NCI-H1930 (cell line): ENCODE measurements at places on chromosomes 11 and 22.
A peak's percentile ranks its signal among the peaks of the same experiment; 100 is the strongest.

- DNase-seq, result peak; percentile 20
Observed at GRCh38 chr11:130001461-130002351, 929 bp downstream of the PRDM10 start.

- DNase-seq, result no peak
Observed at GRCh38 chr22:35319244-35319985, 19.7 kb downstream of the TOM1 start.

GRCh38 chr22:37419969-37420685 lies 7.2 kb downstream of the ELFN2 start:
- DNase-seq, result no peak

DNA sequence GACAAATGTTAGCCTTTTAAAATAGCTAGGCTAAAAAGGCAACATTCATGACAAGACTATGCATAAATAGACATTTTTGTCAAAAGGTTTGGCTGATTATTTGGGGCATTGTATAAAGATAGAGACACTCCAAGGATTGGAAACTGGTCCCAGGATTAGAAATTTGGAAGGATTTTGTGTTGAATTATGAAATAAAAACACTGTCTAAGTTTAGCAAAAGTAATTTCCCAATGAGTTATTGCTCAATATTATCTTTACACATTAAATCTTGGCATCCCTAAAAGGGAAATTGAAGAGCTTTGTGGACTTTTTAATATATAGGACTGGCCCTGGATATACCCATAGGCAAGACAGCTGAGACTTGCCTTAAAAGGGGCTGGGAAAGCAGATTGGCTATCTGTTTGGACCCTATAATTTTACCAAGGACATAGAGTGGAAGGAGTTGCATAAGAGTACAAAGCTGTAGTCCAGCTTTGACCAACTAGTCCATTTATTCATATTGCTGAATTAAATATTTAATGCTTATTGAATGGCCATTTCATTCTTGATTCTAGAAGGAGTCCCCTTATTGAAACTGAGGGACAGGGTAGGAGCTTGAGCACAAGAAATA lies 382.7 kb downstream of the METTL15 start:
- DNase-seq, result no peak

- DNase-seq, result no peak
Observed at GRCh38 chr11:131622193-131622592, 251.8 kb downstream of the NTM start.

GRCh38 chr22:49091451-49091850 lies 736.2 kb downstream of the BRD1 start:
- DNase-seq, result no peak

GRCh38 chr11:68116974-68117373 lies 4.2 kb downstream of the CHKA start:
- DNase-seq, result no peak

DNA sequence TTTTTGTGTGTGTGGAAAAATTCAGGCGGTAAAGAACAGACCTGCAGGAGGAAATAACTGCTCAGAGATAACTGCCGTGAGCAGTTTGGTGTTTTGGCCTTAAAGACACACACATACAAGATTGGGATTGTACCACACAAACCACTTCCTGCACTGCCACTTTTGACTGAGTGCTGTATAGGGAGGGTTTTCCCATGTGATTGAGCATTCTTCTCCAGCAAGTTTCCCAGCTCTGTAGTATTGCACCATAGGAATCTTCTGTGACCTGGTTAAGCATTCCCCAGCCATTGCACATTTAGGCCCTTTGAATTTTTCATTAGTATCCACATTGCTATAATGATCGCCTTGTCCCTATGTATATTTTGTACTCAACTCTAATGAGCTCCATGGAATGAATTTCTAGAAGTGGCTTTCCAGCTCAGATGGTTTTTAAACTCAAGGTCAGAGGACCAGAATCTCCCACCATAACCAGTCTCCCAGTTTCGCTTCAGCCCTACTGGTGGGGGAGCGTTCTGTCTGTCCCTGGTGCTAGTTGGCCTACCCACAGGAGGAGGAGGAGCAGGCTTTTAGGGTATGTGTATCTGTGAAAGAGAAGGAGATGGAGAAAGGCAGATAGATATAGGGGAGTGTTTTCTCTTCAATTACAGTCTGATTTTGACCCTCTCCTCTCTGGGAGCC lies 9.3 kb downstream of the CD82 start:
- DNase-seq, result no peak

GRCh38 chr22:38305471-38306448 lies 11.5 kb downstream of the CSNK1E start:
- DNase-seq, result no peak

DNA sequence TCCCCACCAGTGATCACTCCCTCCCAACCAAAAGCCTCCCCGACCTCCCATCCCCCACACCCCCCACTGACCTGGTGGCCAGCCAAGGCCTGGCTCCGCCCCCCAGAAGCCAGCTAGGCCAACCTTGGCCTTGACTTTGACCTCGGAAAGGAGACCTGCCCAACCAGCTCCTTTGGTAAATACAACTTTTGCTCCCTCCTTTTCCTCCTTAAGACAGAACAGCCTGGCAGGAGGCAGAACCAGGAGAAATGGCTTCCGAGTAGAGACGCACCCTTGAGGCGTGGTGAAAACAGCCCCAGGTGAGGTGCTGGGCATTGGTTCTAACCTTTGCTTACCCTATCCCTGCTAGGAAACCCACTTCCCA lies 27.0 kb downstream of the PLEKHA7 start:
- DNase-seq, result no peak

- no peak for DNase-seq
Observed at GRCh38 chr11:65292890-65293289, 21.8 kb upstream of the CDC42EP2 start.

DNA sequence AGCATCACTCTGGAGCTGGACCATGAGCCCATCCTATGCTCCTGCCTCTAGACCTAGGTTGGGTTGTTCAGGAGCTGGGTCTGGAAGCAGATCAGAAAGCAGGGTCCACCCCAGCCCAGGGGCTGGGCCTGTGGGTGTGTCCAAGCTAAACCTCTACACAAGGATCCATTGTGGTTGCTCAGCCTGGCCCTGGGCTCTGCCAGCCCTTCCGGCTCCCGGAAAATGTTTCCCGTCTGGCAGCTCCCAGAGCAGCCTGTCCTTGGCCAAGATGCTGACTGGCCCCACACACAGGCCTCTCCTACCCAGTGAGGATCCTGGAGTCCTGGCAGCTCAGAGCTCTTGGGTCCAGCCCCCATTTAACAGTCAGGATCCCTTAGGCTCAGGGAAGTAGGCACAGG lies 35.3 kb upstream of the FCHSD2 start:
- no peak for DNase-seq

GRCh38 chr11:64763526-64764039 lies 3.8 kb upstream of the PYGM start:
- DNase-seq, result no peak

DNA sequence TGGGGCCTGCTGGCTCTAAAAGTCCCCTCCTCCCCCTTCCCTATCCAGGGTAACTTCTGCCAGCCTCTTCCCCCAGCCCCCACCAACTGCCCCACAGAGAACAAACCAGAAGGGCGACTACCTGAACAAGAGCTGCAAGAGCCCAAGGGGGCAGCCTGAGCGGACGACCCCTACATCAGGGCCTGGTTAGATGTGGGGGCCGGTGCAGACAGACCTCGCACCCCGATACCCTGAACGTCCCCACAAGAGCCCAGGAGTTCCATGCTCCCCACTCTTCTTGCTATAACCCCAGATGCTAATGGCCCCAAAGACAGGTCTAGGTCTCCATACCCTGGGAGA lies 20.7 kb downstream of the SUN2 start:
- DNase-seq, result no peak

- DNase-seq, result no peak
Observed at GRCh38 chr11:41786087-41786486, 326.6 kb upstream of the LRRC4C start.

DNA sequence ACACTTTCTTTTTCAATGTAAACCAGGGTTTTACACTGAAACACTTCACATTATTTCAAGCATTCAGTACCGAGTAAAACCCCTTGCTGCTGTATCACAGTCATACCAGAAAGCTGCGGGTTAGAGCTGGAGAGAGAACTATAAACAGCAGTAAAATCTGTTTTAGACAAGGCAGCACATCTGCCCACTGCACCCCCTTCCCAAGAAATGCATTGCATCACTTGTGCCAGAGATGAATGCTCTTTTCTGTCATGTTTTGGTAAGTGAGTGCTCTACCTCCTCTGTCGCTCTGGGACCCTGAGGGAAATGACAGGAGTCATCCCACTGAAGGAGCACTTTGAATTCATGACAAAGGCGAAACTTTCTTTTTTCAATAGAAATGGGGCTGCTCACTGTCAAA lies 107.2 kb downstream of the MAML2 start:
- no peak for DNase-seq

GRCh38 chr22:27046086-27046485 lies 388.7 kb downstream of the MIAT start:
- DNase-seq, result no peak

- DNase-seq, result no peak
Observed at GRCh38 chr22:19546680-19547079, 22.5 kb upstream of the CLDN5 start.

DNA sequence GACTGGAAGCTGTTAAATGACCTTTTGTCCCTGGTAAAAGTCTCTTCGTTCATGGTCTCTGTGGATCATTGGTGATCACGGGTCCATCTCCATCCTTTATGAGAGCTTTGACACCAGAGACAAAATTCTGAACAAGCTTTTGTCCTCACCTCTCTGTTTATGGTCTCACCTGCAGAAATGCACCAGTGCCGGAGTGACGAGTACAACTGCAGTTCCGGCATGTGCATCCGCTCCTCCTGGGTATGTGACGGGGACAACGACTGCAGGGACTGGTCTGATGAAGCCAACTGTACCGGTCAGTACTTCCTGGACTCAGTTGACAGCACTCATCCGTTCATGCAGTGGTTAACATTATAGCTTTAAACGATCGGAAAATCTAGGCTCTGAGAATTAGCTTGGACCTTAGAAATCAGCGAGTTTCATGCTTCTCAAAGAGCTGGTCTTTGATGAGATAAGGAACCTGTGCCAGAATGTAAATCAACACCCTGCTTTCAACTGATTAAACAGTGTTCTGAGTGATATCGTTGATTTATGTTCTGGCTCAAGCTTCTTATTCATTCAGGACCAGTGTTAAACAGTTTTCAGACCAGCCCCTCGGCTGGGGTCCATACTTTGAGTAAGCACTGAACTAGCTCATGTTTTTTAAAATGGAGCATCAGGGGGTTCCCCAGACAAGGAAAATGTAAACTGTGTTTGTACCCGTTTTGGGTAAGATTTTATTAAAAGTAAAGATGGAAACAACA lies 124.5 kb upstream of the SORL1-AS1 start:
- no peak for DNase-seq

GRCh38 chr11:70647188-70648166 lies 249.1 kb downstream of the CTTN start:
- DNase-seq, result no peak

GRCh38 chr11:94511932-94512781 lies at the start of gene C11orf97:
TSS of gene C11orf97 (plus strand) at chr11:94512461. CDS start at chr11:94512529, 68 bp downstream.
- peak; percentile 17 for DNase-seq

- DNase-seq, result no peak
Observed at GRCh38 chr11:102476812-102477211, 24.2 kb upstream of the TMEM123 start.

DNA sequence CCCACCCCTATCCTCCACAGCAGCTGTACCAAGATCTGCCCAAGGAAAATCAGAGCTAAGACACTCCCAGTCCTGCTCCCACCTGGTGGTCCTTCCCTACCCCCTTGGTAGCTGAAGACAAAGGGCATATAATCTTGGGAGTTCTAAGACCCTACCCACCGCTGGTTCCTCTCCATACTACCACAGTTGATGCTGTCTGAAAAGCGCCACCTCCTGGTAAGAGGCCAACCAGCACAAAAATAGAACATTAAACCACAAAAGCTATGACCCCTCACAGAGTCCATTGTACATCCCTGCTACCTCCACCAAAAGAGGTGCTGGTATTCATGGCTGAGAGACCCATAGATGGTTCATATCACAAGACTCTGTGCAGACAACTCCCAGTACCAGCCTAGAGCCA lies 161.5 kb upstream of the ARHGAP42 start:
- no peak for DNase-seq

DNA sequence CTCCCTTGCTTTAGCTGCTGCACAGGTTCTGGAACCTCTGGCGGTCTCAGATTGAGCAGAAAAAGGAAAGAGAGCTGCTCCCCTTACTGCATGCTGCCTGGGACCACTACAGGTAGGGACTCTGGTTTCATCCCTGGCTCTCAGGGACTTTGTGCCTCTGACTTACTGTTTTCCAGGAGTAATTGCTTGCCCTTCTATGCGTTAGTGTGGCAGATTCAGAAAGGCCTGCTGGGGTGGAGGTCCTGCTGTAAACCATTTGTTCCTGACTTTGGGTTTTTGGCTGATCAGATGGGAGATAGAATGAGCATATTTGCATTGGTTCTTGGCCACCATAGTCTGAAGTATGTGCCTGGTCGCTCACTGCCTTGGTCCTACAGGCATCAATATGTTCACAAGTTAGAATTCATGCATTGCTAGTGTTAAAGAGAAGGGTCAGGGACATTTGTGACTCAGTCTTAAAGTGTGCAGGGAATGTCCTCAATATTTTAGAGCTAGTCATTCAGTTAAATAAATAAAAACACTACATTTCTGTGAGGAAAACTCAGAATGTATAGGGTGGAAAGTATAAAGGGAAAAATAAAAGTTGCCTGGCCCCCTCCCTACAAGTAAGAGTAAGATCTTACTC lies 78.0 kb downstream of the PISD start:
- no peak for DNase-seq

GRCh38 chr11:65425105-65425970 lies 2.7 kb downstream of the NEAT1 start:
- DNase-seq, result no peak

DNA sequence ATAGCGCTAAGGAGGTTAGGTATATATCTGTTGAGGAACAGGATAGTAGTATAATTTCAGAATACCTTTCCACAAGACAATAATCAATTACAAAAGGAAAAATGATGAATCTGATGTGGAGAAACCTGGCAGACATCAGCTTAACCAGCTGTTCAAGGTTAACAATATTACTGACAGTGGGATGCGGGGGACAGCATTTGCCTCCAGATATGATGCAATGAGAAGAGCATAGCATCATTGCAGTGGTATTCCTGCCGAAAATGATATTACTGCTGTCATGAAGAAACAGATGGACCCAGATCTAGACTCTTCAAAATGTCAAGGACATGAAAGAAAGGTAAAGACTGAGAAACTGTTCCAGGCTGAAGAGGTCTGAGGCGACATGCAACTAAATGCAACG lies 49.7 kb downstream of the RBFOX2 start:
- DNase-seq, result no peak

DNA sequence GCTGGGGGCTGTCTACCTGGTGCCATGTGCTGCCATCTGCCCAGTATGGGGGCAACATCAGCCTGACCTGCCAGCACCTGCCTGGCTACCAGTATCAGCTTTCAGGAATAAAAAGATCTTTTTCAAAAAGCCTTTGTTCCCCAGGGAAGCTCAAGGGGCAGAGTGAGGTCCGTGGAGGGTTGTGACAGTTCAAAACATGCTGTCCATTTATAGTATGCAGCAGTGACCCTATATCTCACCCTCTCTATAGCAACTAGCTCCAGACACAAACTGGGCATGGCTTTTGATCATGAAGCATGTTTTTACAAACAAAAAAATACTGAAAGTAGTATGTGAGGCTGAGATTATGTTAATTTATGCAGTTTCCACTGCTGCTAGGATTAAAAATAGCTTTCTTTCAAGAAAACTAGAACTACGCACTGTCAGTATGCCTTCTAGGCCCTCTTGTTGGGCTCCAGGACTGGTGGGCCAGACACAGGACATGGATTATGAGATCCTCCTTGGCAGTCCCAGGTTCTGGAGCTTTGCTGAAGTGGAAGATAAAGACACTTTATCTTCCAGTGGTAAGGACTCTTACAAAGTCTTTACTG lies 23.4 kb downstream of the NAV2 start:
- DNase-seq, result no peak

GRCh38 chr11:2299773-2300172 lies 1.9 kb downstream of the C11orf21 start:
- DNase-seq, result no peak
